A549 treated with ZK216348 at 1 μM for 4 hours (cell line): ENCODE measurements at places on chromosomes 13 and 19. TPM values are rescaled to one million over a fixed set of nuclear protein-coding genes. Genes with fewer than 3 reads are reported as not detected.

Gene SYDE1
- 9.3 to 19.2 TPM (median 17.4 TPM) in 5 replicates for total RNA-seq

Gene ANKRD24
- total RNA-seq = 0.16 to 0.34 TPM (median 0.31 TPM) in 5 replicates

Gene ZNF571
- 0.76 to 2.0 TPM (median 0.99 TPM) in 5 replicates for total RNA-seq

Gene EDNRB
- not detected in 5 replicates for total RNA-seq

Gene ZNF607
- total RNA-seq = 3.9 to 6.6 TPM (median 5.1 TPM) in 5 replicates

Gene SHC2
- total RNA-seq = 0.58 to 1.2 TPM (median 1.0 TPM) in 5 replicates
